KBM-7 (cell line): ENCODE measurements at places on chromosomes 5 and 9.
A peak's percentile ranks its signal among the peaks of the same experiment; 100 is the strongest.

DNA sequence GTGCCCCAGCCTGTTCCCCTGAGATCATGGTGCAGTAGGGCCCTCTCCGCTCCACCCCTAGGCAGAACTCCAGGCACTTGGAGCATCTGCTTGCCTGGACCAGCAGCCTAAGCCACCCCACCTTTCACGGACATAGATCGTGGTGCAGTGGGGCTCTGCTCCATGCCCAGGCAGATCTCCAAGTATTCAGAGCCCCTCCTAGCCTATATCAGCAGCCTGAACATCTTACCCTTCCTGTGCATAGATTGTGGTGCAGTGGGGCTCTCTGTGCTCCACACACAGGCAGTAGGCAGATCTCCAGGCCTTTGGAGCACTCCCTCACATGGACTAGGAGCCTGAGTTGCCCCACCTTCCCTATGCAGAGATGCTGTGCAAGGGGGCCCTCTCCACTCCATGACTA lies 103.0 kb downstream of the GLIS3 start:
- no peak for DNase-seq

GRCh38 chr5:126414874-126415502 lies 8.2 kb upstream of the GRAMD2B start:
- no peak for DNase-seq

GRCh38 chr9:94826644-94827410 lies 100.3 kb downstream of the AOPEP start:
- no peak for DNase-seq

DNA sequence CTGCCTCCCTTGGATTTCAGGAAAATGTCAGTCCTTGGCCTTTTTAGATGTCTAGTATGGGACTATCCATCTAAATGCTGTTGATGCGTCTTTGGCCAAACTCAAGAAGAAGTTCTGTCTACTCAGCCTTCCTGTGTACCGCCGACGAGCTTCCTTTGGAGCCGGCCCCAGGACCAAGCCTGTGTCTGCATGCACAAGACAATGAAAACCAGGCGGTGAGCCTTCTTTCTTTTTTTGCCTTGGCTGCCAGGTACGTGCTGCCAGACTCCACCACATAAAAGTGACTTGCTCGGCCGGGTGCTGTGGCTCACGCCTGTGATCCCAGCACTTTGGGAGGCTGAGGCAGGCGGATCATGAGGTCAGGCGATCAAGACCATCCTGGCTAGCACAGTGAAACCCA lies 6.0 kb upstream of the NEURL1B start:
- no peak for DNase-seq

- DNase-seq, result no peak
Observed at GRCh38 chr5:101047181-101047580, 144.1 kb upstream of the ST8SIA4 start.

GRCh38 chr5:33588654-33589372 lies 148.0 kb downstream of the TARS1 start:
- DNase-seq, result peak; percentile 43

DNA sequence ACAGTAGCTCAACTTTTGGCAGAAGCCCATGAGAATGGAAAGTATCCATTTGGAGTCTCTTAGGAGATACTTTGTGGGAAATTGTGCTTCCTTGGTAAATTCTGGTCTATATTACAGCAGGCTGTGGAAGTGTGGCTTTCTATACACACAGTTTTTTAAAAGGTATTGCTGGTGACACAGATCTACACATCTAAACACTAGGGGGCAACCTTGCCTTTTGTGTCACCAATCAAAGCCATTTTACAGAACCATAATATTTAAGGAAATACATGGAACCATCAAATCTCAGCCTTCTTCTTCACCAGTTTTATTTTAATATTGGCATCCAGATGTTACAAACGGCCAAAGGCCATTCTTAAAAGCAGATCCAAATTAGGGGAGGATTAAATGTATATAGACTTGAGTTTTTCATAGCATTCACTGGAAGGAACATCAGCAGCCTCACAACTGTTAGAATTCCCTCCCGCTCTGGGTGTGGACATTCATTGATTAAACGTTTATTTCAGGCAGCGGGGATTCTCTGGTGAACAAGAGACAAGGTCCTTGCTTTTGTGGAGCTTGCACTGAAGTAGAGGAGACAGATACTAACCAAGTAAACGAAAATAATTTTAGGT lies 132.4 kb upstream of the EPB41L4A start:
- DNase-seq, result peak; percentile 73

DNA sequence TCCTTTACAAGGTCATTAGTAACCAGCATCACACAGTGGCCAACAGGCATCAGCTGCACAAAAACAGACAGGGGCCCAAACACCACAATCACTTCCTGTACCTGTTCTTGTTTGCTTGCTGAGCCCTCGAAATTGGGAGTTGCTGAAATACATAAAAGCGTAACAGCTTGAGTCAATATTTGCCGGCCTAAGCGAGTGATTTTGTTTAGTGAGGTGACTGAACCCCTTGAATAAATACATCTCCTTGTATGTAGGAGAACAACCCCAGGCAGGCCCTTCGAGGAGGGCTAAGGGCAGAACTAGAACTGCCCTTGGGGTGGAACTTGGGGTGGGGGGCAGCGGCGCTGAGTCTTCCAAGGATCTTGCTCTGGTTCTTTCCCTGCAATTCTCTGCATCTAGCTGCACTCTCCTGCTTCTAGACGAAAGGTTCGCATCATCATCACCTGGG lies 502.5 kb downstream of the RASEF start:
- no peak for DNase-seq

GRCh38 chr5:109905906-109906305 lies 216.2 kb downstream of the MAN2A1 start:
- DNase-seq, result no peak

GRCh38 chr9:18473652-18474279 lies at the start of gene ADAMTSL1:
Gene ADAMTSL1, plus strand, starts transcription at chr9:18474153. Its CDS starts 80 bp downstream, at chr9:18474233.
- DNase-seq, result no peak
